ENCODE measurements at places on chromosomes 2 and 18. TPM values are rescaled to one million over a fixed set of nuclear protein-coding genes. Genes with fewer than 3 reads are reported as not detected.

SP5 gene
- 4.3 TPM for total RNA-seq

DNAJC10 gene
- total RNA-seq: 102 TPM

DNA sequence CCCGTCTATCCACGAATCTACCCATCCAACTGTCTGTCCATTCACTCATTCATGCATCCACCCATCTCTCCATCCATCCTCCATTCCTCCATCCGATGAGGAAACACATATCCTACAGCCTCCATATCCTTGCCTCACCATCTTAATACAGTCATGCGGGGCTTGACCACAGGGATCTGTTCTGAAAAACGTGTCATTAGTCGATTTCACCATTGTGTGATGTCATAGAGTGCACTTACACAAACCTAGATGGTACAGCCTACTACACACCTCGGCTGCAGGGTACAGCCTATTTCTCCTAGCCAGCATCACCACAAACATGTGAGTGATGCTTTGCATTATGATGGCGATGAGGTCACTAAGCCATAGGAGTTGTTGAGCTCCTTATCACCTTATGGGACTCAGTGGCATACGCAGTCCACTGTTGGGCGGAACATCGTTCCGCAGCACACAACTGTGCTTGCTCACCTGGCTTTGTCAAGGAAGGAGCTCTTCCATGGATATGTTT, 1.9 kb upstream of the NT5DC4 start:
- no peak for DNase-seq

DNA sequence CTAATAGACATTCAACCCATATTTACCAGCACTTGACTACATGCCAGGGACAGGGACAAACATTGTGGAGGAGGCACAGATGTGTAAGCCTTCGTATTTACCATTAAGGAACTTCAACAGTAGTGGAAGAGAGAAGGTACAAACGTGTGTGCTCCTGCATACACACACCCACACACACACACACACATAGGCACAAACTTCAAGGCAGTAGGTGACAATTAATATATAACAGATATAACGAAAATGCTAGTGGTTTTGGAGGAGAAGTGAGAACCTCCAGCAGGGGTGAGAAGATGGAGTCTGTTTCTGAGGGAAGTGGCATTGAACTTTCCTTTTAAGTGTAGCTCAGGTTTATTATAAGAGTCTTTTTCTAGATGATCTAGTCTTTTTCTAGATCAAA, 231.1 kb downstream of the SETBP1 start:
- no peak for DNase-seq

ALPI gene
- not detected for total RNA-seq
